Iris pigment epithelial cell (primary cell): ENCODE measurements at places on chromosomes 1 and 21.

- no peak for DNase-seq
These were observed 120.8 kb upstream of the ZNF648 start for GRCh38 chr1:182182311-182182710.

DNA sequence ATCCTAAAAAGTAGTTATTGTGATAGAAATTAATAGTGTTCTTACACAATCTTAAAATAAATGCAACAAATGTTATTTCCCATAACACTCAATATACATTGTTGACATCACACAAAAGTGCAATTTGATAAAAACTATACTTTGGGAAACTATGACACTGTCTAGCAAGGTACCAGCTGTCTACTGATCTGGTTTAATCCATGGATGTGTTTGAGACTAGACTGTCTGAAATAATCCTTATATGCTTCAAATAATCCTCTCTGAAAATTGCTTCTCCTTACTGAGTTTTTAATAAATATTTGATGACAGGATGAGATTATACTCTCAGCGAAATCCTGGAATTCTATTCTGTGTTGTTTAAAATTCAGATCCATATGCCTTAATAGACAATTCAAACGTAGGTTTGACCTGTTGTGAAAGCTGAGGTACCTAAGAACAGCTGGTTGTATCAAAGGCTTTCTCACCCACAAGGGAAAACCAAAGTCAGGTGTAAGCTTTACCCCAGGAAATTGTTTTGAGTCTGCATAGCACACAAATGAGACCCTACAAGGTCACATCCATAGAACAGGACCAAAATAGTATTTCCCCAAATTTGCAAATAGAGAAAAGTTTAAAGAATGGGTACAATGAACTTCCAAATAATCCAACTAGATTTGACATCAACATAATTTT lies 8.8 kb upstream of the GFI1 start:
- DNase-seq = no peak

DNA sequence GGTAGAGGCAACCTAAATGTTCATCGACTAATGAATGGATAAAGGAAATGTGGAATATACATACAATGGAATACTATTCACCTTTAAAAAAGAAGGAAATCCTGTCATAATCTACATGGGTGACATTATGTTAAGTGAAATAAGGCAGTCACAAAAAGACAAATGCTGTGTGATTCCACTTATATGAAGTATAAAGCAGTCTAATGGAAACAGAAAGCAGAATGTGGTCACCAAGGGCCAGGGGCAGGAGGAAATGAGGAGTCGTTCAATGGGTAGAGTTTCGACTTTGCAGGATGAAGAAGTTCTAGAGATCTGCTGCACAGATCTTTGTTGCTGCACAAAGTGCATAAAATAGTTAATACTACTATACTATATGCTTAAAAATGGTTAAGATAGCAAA lies 7.8 kb downstream of the DIPK1A start:
- DNase-seq = no peak

DNA sequence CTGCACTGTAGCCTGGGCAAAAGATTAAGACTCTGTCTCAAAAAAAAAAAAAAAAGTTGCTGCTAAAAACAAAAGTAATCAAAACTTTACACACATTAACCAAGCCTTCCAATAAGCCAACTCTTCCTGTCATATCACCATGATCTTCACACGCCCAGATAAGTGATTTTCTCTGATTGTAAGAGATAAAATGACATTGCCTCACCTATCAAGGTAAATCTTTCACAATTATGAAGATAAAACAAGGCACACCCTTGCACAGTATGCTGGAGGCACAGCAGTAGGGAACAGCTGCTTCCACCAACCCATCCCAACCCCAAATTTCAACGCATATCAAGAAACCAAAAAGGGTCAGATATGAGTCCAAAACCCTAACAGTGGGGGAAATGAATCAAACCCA lies 8.8 kb upstream of the TIAM1 start:
- no peak for DNase-seq

DNA sequence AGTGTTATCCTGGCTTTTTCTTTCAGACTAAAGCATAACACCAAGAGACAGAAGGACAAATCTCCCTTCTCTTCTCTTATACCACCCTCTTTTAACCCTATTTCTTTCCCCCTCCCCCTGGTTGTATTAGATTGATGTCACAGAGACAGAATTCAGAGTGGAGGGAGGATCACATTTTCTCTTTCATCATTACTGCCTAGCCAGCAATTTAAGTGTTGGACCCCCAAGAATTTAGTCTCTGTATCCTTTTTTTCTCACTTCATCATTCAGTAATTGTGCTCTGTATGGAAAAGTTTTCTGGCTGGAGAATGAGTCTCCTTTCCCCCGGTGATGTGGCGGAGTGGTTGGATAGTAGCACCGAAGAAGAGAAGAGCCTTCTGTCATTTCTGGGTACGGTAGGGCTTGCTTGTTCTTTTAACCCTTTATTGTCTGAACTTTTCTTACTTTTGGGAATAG lies 124.8 kb downstream of the CLEC20A start:
- no peak for DNase-seq

DNA sequence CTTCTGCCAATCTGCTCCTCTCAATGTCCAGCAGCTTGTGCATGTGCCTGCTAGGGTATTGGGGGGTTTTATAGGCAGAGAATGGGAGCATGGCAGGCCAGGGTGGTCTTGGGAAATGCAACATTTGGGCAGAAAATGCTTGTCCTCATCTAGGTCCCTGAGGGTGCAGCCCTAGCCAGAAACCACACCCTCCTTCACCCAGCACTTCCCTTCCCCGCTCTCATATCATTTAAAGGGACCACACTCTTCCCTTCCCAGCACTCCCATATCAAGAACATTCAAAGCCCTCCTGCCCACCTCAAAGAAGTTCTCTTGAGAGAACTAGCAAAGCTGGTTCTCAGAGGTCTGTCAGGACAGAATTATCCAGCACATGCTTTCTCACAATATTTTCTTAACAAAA lies 62.1 kb downstream of the HSD3B1 start:
- DNase-seq = no peak

DNA sequence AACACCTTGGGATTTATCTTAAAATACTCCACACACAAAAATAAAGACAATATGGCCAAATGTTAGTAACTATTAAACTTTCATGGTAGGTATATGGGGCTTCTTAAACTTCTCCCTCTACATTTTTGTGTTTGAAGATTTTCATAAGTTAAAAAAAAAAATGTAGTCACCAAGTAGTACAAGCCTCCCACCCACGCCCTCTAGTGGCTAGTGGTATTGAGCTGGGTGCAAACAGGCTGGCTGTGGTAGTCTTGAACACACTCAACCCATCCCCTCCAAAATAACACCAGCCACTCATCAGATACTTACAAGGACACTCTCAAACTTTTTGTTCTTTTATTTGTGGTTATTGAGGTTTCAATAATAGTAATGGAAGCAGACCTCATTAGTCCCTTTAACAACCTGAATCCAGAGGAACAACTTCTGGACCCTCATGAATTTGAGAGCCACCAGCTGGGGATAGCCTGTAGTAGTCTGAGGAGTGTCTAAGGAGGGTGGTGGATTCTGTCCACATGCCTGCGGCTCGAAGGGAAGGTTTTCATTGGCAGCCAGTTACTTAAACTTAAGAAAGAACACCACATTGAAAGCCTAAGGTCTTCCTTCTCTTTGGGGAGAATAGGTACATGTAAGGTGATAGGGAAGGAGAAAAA lies 15.6 kb downstream of the RD3 start:
- peak; percentile 69 for DNase-seq

DNA sequence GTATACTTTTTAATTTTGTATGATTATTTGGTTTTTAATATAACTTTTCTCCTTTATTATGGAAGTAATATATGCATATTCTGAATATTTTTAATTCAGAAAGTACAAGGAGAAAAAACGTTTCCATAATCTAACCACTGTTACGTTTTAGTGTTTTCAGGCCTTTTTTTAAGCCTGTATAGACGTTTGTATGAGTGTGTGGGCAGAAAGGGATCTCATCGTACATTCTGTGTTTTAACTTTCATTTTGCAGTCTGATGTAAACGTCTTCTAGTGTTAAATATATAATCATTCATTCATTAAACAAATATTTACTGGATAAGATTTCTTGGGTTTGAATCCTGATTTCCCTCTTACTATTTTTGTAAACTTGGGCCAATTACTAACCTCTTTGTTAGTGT lies 38.0 kb upstream of the PLEKHO1 start:
- DNase-seq = no peak

DNA sequence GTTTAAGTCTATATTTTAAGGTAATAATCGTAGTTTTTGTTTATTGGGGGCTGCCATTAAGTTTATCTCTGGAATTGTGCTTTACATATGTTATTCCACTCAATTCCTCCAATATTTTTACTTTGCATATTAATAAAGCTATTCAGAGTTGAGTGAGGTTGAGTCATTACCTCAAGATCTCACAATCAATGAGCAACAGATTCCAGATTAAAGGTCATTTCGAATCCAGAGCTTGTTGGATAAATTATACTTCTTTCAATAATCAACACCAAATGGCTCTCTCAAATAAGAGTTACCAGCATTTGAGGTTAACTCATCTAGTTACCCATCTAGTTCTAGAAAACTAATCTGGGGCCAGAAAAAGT lies 16.7 kb downstream of the RGS4 start:
- DNase-seq = peak; percentile 46

- DNase-seq = no peak
These were observed 17.5 kb downstream of the RD3 start for GRCh38 chr1:211474451-211474850.

DNA sequence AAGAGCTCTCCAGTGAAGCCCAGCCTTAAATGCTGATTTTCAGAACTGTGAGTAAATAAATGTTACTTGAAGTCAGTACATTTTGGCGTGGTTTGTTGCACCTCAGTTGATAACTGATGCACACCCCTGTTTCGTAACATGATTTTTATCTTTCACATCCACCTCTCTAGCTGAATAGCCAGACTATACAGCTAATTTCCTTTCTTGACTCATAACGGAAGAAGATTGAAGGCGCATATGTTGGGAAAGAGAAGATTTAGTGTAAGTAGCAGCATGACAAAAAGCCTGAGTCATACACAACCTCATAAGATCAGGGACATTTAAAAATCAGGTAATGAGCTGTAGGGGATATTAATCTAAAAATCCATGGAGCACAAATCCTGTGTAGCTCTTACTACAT lies 716.2 kb upstream of the ZP4 start:
- DNase-seq = peak; percentile 94

- no peak for DNase-seq
These were observed 86.9 kb upstream of the NEGR1 start for GRCh38 chr1:72369069-72369757.

DNA sequence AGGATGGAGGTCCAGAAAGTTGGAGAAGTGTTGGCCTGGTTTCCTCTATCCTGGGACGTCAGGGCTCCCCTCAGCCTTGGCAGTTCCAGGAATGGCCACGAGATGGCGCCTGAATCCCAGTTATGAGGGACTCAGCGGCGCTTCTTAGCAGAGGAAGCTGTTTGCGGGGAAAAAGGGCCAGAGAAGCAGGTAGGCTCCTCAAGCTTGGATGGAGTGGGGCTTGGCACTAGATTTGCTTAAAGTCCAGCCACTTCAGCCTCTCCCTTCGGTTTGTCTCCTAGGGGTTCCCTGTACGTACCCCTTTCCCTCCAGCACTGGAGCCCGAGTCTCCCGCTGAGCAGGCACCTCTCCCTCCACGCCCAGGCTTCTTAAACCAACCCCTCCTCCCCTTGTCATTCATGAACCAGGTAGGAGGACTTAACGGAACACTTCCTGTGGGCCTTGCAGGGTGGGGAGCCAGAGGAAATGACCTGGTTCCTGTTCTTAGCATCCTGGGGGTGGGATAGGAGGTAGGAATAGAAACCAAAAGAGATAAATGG lies 32.0 kb upstream of the TENT5B start:
- peak; percentile 63 for DNase-seq

GRCh38 chr1:94037392-94038229 lies 83.3 kb downstream of the ABCA4 start:
- DNase-seq = no peak

DNA sequence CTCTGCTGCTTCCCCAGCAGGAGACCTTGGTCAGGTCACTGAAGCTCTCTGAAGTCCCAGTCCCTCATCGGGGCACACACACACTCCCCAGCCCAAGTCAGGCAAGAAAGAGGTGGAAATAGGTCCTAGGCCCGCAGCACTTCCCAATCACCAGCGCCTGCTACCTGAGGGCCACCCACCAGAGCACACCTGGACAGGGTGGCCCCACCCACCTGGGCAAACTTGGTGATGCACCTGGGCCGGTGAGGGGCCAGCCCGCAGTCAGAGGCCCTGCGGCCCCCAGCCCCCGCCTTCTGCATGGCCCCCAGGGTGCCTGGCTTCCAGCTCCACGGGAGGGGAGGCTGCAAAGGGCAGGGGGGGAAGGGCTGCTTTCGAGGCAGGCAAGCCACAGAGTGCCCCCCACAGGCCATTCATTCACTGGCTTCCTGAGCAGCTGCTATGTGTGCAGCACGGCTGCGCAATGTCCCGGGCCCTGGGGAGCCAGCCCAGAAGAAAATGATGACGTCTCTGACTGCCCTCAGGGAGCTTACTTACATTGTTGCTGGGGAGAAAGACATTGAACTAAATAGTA lies 4.7 kb downstream of the SH2D5 start:
- peak; percentile 27 for DNase-seq

DNA sequence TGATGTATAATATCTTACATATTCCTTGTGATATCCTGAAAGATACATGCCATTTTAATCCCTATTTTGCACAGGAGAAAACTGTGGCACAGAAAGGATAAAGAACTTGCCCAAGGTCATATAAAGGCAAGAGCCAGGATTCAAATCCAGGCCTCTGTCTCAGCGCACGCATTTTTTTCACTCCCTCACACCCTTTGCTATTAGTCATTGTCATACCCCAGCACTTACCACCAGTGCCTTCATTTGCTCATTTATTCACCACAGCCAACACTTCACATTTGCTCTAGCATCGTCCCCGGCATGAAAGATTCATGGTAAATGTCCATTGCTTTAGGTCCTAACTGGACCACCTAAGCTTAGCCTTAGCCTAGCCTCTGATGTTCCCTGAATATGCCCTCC lies 14.2 kb downstream of the ALX3 start:
- DNase-seq = peak; percentile 42

GRCh38 chr1:110035236-110035752 lies 870 bp downstream of the STRIP1 start:
- peak; percentile 41 for DNase-seq

GRCh38 chr1:119971710-119972570 lies 75.6 kb upstream of the ADAM30 start:
- DNase-seq = no peak

- peak; percentile 51 for DNase-seq
These were observed 199.6 kb downstream of the LTN1 start for GRCh38 chr21:28793043-28793442.

DNA sequence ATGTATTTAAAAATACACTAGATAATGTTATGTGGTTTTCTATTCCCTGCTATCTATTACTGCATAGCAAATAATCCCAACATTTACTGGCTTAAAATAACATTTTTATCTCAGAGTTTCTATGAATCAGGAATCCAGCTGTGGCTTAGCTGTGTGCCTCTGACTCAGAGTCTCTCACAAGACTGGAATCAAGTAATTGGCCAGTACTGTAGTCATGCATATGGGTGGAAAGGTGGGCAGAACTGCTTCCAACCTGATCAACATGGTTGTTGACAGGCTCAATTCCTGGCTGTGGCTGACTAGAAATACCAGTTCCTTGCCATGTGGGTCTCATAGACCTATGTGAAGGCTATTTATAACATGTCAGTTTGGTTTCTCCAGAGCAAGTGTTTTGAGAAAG lies 131.8 kb downstream of the PDE4B start:
- peak; percentile 68 for DNase-seq
